ENCODE measurements at places on chromosomes 7 and 10.
A peak's percentile ranks its signal among the peaks of the same experiment; 100 is the strongest.

- DNase-seq, result no peak
Measured at GRCh38 chr7:140732416-140732815, 35.9 kb downstream of the NDUFB2 start.

GRCh38 chr10:14384915-14385314 lies 54.2 kb upstream of the FRMD4A start:
- no peak for DNase-seq

- no peak for DNase-seq
Measured at GRCh38 chr7:156578578-156578940, 62.0 kb upstream of the RNF32 start.

DNA sequence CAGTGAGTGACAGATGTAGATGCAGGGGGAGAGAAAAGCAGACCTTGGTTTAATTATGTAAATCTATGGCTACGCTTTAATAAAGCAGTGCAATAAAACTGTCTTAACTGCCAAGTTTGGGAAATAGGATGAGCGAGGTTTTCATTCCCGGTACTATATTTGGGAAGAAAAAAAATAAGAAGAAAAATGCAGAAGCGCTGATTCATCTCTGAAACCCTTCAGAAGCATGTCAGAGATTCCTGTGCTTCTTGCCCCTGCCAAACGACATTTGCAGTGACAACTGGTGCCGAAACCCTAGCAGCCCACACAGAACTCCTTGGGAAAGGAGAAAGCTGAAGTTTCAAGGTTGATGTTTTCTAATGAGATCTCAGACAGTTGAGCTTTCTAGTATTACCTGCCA lies 380.7 kb downstream of the REEP3 start:
- DNase-seq, result no peak

GRCh38 chr7:138359870-138360559 lies 100.0 kb upstream of the TRIM24 start:
- no peak for DNase-seq

- no peak for DNase-seq
Measured at GRCh38 chr10:13346283-13347042, 1.6 kb downstream of the SEPHS1 start.

DNA sequence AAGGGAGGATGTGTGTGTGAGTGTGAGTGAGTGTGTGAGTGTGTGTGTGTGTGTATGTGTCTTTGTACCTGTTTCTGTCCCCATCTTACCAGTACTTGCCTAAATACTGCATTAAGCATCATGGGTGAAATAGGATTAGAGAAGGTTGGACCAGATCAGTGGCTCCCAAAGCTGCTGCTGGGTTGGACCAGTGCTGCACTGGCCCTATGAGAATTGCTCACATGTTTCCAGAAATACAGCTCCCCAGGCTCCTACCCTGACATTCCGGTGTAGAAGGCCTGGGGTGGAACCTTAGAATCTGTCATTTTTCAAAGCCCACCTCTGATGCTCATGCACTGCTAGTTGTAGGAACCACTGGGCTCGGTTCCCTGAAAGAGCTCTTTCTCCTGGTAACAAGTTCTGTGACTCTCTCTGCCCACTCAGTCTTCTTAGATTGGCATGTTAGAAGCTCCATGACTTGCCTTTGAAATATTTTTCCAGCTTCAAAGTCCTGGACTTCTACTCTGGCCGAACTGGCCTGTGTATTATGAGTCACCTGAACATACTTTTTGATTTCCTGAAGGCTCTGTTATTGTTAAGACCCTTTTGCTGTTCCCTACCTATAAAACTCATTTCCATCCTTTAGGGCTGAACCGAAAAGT lies 224.7 kb downstream of the CUX1 start:
- no peak for DNase-seq

DNA sequence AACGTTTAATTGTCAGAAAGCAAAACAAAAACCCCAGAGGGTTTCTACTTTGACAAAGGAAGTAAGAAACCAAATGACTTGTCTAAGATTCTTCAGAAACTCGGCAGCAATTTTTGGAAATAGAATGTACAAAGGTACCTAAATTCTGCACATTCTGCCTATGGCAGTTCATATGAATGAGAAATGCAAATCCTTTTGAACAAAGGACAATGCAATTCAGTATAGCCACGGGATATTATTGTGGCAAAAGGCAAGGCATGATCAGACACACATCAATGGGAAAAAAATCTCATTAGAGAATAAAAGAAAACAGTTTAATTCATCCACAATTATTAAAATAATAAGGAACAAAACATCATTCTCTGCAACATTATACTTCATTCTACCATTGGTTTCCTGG lies 93.4 kb downstream of the SEMA3C start:
- DNase-seq, result no peak

DNA sequence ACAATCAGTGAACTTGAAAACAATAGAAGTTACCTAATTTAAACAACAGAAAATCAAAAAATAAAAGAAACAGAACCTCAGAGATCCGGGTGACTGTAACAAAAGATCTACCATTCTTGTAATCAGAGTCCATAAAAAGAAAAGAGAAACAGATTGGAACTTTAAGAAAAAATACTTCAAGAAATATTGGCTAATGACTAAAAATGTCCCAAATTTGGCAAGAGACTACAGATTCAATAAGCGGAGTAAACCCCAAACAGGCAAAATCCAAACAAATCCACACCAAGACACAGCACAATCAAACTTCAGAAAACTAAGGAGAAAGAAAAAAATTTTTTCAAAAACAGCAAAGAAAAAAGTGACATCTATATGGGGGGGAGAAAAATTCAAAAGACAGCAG lies 15.1 kb downstream of the GSAP start:
- DNase-seq, result no peak

DNA sequence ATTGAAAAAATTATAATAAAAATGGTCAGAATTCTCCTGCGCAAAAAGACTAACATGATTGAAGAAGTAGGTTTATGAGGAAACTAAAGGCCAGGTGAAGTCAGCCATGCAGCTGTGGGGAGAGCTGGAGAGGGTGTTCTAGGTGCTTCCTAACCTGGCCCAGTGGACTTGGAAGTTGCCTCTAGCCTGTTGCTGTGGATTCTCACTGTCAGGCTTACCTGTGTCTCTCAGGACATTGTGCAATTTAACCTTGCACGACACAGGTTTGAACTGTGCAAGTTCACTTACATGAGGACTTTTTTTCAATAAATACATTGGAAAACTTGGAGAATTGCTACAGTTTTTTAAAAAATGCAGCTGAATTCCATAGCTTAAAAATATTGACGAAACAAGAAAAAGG lies 266.4 kb downstream of the CXCL12 start:
- no peak for DNase-seq

GRCh38 chr7:139931190-139931934 lies 102.3 kb downstream of the TBXAS1 start:
- DNase-seq, result no peak

DNA sequence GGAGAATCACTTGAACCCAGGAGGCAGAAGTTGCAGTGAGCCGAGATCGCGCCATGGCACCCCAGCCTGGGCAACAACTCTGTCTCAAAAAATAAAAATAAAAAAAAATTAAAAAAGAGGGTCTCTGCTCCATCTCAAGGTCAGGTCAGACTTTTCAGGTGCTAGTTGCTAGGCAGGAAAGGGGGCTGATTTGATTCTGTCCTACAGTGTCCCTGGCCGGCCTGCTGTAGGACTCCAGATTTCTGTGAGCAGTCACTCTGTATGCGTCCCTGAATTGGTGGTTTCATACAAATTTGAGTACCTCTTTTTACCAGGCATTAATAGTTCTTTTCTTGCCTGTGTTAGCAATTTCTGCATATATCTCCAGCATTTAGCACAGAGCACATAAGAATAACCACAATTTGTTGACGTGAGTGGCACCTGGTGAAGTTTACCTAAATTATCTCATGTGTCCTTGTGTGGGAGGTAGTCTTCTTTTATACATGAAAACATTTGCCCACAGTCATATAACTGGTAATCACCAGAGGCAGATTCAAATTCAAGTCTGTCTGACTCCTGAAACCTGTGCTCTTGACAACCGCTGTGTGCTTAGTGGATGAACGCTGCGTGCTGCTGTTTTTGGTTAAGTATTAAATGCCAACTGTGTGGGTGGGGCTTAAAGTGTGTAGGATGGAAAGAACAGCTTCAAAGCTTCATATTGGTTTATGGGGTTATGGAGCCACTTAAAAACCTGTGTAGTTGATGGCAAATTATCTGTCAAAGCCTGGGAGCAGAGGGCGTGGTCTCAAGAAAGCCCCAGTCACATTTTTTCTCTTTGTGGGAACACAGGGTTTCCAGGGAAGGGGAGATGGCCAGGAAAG lies 3.2 kb upstream of the ZNF775 start:
- DNase-seq, result no peak

- DNase-seq, result peak; percentile 75
Measured at GRCh38 chr10:47233631-47234030, 66.4 kb upstream of the GDF10 start.

DNA sequence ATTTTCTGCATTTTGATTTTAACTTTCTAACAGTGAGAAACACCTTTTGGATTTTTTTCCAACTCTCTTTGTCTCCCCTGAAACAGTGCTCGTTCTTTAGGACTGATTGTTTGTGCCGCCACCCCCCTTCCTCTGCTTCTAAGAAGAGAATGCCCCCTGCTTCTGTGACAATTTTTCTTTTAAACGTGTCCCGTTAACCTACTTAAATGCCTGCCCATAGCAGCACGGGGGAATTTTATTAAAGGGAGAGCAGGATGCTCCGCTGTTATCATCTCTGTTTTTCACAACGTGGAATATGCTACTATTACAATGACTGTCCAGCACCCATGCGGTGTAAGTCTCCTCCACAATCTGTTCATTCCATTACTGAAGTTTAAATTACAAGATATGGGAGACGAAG lies 67.8 kb downstream of the SVIL start:
- no peak for DNase-seq

DNA sequence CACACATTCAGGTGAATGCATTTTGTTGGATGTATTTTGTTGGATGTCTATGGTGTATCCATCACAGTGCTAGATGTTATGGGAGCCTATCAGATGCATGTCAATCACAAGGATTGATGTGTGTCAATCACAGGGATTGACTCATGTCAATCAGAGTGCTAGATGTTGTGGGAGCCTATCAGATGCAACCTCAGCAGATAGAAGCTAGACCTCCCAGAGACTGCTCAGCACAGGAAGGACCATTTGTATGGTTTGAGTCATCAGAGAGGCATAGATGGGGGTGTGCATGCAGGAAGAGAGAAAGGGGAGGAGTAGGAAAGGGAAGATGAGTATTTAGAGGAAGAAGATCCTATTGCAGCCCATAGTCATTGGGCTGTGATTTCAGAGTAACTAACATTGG lies 48.3 kb upstream of the PITRM1 start:
- DNase-seq, result no peak

- no peak for DNase-seq
Measured at GRCh38 chr7:149355390-149356048, 93.5 kb downstream of the ZNF783 start.

- no peak for DNase-seq
Measured at GRCh38 chr7:42198974-42199668, 37.9 kb downstream of the GLI3 start.

DNA sequence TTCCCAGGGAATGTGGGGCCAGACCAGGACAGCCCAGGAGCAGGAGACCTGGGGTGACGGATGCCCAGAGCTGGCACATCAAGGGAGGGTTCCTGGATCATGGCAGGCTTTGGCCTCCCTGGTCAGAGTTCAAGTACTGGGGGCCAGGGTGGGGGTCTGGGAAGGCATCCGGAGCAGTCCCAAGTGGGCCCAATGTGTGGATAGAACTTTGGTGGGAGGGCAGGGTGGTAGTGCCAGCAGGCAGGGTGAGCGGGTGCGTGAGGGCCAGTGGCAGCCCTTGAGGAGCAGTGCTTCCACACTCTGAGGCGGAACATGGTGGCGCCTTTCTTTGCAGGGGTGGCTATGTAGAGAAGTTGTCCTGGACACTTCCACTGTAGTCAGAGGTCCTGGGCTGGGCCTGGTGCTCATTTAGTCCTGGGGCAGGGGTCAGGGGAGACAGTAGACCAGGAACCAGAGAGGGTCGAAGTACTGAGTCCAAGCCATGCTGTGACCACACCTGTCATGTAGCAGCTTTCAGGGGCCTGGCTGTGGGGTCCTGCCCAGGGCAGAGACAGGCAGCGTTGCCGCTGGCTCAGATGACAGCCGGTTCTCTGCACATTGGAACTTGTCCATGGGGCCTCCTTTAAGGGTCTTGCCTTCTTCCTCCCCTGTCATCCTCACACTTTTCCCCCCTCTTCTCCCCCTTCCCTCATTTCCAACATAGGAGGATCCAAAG lies 22.2 kb upstream of the CSGALNACT2 start:
- peak; percentile 60 for DNase-seq

GRCh38 chr7:44111761-44112160 lies 7.6 kb downstream of the AEBP1 start:
- DNase-seq, result peak; percentile 62

GRCh38 chr10:110141185-110141584 lies 66.2 kb upstream of the MXI1 start:
- no peak for DNase-seq

- no peak for DNase-seq
Measured at GRCh38 chr10:105974803-105975456, 1189.6 kb downstream of the SORCS1 start.

GRCh38 chr7:79091011-79091410 lies 362.5 kb downstream of the MAGI2 start:
- no peak for DNase-seq

DNA sequence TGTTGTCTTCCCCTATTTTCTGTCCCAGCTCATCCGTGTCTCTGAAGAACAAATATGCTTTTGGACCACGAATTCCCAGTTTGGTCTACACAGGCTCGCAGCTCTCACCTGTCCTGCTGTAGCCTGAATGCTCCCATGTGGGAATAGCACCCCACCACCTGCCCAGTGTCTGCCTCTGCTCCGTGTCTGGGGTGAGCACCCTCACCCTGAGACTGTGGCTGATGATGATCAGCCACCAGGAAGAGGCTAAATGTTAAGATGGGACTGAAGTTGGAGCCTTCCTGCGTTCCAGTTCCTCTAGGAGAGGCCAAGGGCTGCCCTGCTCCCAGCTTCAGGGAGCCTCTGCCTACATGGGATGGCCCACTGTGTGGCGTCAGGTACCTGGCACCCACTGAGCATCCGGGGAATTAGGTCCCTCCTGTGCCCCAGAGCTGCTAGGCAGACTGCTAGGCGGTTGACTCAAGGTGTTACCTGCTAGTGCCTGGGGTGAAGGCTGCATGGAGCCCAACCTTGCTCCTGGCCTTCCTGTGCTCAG lies 3.7 kb downstream of the PGAM2 start:
- DNase-seq, result peak; percentile 49

- no peak for DNase-seq
Measured at GRCh38 chr7:26918241-26918640, 53.9 kb upstream of the SKAP2 start.

GRCh38 chr7:19415123-19415522 lies 269.9 kb upstream of the FERD3L start:
- DNase-seq, result no peak

- no peak for DNase-seq
Measured at GRCh38 chr7:37982423-37982822, 62.0 kb downstream of the EPDR1 start.

- DNase-seq, result peak; percentile 71
Measured at GRCh38 chr7:130353196-130353595, 8.6 kb downstream of the CPA5 start.

GRCh38 chr7:17654940-17655339 lies 285.4 kb downstream of the SNX13 start:
- DNase-seq, result no peak
